Natural killer cell treated with Interleukin-12 subunit alpha and Interleukin-12 subunit beta and Interleukin-15 and Interleukin-18, amount 100 ng/mL, for 72 hours (primary cell): ENCODE measurements at places on chromosomes 2 and 18.

DNA sequence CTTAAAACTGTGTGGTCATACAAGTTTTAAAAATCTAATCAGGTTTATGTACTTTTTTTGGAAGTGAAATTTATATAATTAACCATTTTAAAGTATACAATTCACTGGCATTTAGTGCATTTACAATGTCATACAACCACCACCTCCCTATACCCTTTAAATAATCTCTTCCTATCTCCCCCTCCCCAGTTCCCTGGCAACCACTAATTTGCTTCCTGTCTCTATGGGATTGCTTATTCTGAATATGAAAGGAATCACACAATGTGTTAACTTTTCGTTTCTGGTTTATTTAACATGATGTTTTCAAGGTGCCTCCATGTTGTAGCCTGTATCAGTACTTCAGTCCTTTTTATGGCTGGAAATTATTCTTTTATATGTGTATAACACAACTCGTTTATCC is 19.4 kb downstream of the CHMP3 start:
- no peak for DNase-seq

GRCh38 chr2:48717846-48718245 is 37.7 kb downstream of the LHCGR start:
- no peak for DNase-seq

DNA sequence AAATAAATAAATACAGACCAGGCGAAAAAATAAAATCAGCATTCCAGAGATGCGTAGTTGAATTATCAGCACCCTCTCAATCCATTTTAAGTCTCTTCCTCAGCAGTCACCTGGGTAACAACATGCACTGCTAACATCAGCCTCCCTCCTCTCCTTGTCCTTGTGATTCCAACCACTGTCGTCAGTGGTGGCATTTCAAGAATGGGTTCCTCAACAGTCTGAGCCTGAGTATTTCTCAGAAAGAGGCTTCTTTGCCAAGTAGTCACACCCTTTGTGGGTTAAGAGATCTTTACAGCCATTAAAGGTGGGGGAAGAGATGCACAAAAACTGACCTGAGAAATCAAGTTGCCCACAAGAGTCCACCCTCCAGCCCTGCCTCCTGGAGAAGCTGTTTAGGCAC is 39.0 kb downstream of the NOL10 start:
- DNase-seq, result no peak

DNA sequence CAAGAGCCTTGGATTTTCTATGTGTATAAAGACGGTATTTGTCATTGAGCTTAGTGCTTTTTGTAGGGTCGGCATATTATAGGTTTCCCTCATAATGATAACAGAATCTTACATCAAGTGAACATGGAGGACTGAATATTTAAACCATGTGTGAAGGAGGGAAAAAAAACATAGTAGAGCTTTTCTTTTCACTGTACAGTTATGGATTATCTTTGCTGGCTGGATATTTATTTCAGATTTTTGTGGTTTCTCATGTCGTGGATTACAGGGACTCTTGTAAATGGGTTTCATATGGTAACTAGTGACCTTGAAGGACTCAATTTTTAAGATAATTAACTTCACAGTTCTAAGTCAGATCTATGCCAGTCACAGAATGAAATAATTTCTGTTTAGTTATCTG is 330.2 kb upstream of the NRP2 start:
- no peak for DNase-seq

DNA sequence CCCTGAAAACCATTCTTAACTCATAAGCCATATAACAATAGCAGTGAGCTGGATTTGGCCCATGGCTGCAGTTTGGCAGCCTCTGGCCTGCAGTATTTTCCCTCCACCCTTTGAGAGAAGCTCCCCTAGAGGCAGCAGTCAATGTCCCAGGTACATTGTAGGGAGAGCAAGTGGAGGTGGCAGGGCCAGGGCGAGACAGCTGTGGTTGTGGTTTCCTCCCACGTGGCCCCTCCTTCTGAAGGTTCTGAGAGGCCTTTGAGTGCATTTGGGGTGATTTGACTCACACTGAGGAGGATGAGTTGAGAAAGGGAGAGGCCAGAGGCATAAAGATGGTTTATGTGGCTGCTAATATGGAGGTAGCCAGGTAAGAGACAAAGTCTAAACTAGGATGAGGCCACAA is 45.5 kb upstream of the LDAH start:
- no peak for DNase-seq

DNA sequence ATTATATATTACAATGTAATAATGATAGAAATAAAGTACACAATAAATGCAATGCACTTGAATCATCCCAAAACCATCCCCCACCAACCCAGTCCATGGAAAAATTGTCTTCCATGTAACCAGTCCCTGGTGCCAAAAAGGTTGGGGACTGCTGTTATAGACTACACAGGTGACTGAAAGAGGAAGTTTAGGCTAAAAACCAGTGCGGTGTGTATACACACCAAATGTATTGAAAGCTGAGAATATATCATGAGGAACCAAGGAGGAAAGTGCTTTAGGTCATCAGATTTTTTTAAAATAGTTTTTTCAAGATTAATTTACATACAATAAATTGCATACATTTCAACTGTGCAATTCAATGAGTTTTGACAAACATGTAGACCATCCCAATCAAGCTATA is 20.5 kb upstream of the C1D start:
- DNase-seq, result no peak

GRCh38 chr2:110905217-110905616 is 172.8 kb downstream of the ACOXL start:
- no peak for DNase-seq

- DNase-seq, result peak; percentile 31
Observed at GRCh38 chr2:239834143-239834542, 191.0 kb downstream of the NDUFA10 start.

- DNase-seq, result no peak
Observed at GRCh38 chr18:38688416-38688815, 1122.8 kb upstream of the CELF4 start.

DNA sequence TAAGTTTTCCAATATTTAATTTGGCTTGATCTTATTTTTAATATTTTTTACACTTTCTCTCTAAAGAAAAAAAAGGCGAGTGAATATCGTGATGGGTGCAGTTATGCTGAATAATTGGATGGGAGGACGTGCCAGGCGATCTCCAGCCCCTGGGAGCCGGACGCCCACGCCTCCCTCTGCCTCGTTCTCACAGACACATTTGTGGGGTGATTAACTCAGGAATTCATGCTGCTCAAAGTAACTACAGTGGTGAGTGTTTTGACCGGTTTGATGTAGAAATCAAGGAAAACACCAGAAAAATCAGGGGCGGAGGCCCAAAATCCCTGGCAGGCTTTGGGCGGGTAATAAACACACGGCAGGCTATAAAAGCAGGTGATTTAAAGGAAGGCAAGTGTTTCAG is 736.8 kb upstream of the SALL3 start:
- no peak for DNase-seq

GRCh38 chr2:180609626-180610340 is 370.6 kb upstream of the UBE2E3 start:
- DNase-seq, result no peak

DNA sequence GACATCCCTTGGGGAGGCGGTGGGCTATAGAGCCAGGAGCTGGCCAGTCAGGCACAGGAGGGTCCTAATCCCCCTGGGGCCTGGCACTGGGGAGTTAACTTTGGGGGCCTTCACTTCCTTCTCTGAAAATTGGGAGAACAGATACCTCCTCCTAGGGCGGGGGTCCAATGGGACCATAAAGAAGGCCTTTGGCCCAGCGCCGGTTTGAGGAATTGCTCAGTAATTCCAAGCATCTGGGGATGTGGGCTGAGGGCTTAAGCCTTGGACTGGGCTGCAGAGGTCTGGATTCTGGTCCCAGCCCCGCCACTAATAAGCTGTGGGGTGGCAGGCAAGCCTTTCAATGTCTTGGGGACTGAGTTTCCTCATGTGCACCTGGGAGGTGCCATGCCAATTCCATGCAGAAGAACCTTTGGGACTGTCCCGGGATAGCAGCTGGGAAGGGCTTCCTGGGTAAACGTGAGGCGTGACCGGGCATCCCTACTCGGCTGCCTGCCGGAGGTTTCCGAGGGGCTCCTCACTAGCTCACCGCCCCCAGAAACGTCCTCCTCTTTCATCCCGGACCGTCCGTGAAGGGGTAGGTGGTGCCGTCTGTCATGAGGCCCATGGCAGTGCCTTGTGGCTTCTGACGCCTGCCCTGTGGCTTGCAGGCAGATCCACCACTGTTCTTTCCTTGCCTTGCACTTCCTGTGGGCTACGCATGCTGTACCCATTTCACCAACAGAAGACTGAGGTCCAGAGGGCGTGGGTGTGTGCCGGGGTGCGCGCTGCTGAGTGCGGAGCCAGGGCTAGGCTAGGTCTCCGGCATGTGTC is 67.4 kb upstream of the HPCAL1 start:
- peak; percentile 59 for DNase-seq

DNA sequence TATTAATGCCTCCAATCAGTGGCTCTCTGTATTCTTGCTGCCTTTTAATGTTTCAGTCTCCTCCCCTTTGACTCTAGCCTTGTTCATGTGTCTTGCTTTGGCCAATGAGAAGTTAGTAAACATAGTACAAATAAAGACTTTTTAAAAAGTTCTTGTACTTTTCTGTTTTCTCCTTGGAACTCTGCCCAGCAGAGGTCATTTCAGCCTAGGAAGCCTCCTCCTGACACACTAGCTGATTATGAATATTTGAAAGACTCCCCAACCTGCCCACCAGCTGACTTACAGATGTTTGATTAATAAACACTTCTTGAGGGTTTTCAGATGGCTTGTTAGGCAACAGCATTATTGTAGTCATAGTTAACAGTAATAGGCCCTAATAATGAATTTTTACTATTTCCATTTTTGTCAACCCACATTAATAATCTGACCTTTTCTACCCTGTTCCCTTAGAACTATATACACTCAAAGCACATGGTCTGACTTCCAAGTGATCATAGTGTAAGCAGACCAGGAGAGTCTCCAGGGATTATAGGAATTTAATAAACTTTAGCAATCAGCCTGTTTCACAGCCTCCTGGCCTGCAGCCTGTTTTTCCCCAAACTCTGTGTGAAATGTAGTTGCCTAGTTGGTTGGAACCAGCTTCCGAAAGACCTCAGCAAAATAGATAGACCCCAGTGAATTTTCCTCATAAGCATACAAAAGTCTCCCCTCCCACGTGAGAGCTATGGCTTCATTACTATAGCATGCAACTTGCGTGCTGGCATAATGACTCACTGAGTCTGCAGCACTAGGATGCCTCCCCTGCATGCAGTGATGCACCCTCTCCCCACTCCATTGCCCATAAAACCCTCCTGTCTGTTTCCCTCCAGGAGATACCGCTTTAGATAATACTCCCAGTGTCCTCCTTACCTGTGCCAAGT is 670.7 kb upstream of the ZNF804A start:
- DNase-seq, result no peak

DNA sequence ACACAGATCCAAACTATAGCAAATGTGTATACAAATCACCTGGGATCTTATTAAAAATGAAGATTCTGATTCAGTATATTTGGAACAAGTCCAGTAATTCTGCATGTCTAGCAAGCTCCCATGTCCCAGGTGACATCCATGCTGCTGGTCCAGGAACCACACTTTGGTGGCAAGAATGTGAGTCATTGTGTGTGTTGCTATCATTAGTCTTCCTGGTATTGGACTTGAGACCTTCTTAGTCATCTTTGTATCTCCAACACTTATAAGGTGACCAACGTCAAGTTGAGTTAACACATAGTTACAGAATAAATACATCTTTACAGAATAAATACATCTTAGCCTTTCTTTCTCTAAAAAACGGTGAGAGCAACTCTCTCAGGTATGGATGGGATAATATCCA is 107.9 kb upstream of the NDUFV2 start:
- no peak for DNase-seq

- no peak for DNase-seq
Observed at GRCh38 chr2:26612522-26613240, 28.5 kb downstream of the CIB4 start.

DNA sequence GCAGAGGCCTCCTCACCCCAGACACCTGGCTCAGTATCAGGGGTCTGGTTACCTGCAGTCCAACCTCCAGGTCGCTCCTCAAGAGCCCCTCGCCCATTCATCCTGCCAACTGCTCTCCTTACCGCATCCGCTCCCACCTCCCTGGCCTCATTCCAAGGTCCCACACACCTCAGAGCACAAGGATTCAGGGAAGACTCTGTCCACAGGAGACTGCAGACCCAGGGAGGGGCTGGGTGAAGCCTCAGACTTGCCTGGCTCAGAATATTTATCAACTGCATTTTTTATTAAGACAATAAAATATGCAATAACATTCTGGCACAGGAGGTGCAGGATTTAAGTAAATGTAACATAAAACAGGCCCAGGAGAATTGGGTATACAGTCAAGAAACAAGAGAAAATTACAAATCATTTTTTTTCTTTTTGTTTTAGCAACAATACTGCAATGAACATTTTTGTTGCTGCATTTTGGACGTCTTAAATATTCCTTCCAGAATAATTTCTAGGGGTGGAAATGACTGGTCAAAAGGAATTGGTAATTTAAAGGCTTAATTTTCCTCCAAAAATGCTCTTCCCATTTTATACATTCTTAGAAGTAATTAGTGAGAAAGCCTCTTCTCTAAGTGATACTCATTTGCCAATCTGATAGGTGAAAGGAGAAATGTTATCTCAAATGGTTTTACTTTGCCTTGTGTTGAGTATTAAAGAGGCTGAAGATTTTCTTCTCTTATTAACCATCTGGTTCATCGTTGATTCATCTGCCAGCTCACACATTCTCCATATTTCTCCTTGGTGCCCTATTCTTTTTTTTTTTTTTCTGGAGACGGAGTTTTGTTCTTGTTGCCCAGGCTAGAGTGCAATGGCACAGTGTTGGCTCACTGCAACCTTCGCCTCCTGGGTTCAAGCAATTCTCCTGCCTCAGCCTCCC is 42.5 kb downstream of the TEX44 start:
- DNase-seq, result no peak

DNA sequence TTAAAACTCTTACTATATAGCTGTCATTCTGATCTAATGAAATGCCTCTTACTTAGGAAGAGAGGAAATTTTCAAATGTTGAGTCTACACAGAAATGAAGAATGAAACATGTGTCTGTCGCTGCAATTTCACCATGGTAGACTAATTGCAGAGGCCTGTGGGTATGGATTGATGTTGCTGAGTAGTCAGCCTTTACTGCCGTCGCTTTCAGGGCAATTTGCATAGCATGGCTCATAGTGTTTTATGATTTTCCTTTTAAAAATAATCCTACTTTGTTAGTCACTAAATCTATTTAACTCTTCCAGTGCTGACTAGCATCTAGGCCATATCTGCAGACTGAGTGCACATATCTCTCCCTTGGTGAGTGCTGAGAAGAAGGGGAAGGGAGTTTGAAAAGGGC is 819.2 kb downstream of the SATB2 start:
- no peak for DNase-seq

- no peak for DNase-seq
Observed at GRCh38 chr2:172931918-172932520, 143.6 kb upstream of the MAP3K20 start.

GRCh38 chr18:48201337-48202005 is 207.7 kb downstream of the ZBTB7C start:
- DNase-seq, result no peak
